ENCODE measurements at places on chromosomes 3 and 15. TPM values are rescaled to one million over a fixed set of nuclear protein-coding genes. Genes with fewer than 3 reads are reported as not detected.

UBE2E2 gene
- total RNA-seq: 54.9 TPM

STOML1 gene
- 20.4 TPM for total RNA-seq

GRK7 gene
- under 0.01 TPM for total RNA-seq

SLC22A13 gene
- total RNA-seq: 0.22 TPM

SEMA3B gene
- total RNA-seq: 6.8 TPM

ACY1 gene
- 46.6 TPM for total RNA-seq

GOLGA6L9 gene
- total RNA-seq: 1.8 TPM

DLL4 gene
- 0.66 TPM for total RNA-seq

KPNA1 gene
- total RNA-seq: 54.9 TPM

LAMB2 gene
- total RNA-seq: 640 TPM

CAMKV gene
- not detected for total RNA-seq

CCDC13 gene
- total RNA-seq: 0.33 TPM

FANCD2OS gene
- not detected for total RNA-seq

NCBP2 gene
- total RNA-seq: 67.3 TPM

SPINK8 gene
- total RNA-seq: not detected

ACKR4 gene
- total RNA-seq: 1.5 TPM

UCN2 gene
- total RNA-seq: 1.2 TPM

CFAP100 gene
- not detected for total RNA-seq

GOLGA6L10 gene
- total RNA-seq: 0.11 TPM

ZNF502 gene
- 5.8 TPM for total RNA-seq

GP5 gene
- under 0.01 TPM for total RNA-seq

ASB14 gene
- under 0.01 TPM for total RNA-seq

CCR2 gene
- not detected for total RNA-seq

SPTBN5 gene
- 0.11 TPM for total RNA-seq

SUCLG2 gene
- 79.8 TPM for total RNA-seq

ATP13A5 gene
- total RNA-seq: not detected

CCDC71 gene
- 18.1 TPM for total RNA-seq

DAG1 gene
- 49.7 TPM for total RNA-seq

LMAN1L gene
- total RNA-seq: not detected

CSTA gene
- total RNA-seq: 1.1 TPM

Data from uterine smooth muscle cell (primary cell).